Activated CD4-positive, CD25-positive, alpha-beta regulatory T cell treated with anti-CD3 and anti-CD28 coated beads, Interleukin-2, amount 50 U/mL, for 16 hours (primary cell): ENCODE measurements at places on chromosomes 13 and 19.

DNA sequence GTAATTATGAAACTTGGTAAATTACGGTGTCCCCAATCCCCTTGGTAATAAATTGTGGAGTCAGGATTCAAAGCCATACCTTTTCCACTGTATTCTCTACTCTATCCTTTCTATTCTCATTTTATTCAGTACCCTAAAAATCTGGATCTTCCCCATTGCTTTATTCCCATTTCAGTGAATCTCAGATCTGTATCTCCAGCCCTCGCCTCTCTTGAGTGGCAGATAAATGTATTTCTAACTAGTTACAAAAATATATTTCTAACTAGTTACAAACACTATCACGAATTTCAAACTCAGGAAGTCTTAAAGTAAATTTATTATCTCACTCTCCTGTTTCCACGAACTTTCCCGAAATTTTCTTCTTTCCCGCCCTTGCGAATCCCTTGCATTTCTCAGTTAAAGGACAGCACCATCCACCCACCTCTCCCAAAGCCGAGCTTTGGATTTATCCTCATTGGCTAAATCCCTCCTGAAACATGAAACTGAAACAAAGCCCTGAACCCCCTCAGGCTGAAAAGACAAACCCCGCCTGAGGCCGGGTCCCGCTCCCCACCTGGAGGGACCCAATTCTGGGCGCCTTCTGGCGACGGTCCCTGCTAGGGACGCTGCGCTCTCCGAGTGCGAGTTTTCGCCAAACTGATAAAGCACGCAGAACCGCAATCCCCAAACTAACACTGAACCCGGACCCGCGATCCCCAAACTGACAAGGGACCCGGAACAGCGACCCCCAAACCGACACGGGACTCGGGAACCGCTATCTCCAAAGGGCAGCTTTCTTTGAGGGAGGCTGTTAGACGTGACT lies 164.3 kb upstream of the PABPC3 start:
- no peak for DNase-seq

- DNase-seq = no peak
These were observed at the start of gene EBI3 for GRCh38 chr19:4229179-4229931. Gene EBI3, plus strand, starts transcription at chr19:4229523. Its CDS starts 28 bp downstream, at chr19:4229551.

GRCh38 chr13:100515410-100515800 lies 73.2 kb downstream of the GGACT start:
- no peak for DNase-seq

DNA sequence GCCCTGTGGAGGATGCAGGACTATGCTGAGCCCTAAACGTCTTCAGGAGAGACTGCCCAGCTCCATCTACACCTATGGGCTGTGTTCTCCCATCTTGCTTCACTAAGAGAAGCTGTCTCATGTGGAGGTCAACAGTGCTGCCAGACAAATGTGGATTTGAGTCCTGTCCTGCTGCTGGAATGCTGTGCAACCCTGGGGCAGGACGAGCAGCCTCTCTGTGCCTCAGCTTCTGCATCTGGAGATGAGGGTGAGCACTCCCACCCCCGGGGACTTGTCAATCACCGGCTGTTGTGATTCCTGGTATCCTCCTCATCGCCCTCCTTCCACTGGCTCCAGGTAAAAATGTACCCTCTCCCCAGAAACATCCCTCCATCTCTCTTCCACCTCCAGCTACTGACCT lies 16.3 kb downstream of the EPS15L1 start:
- no peak for DNase-seq

DNA sequence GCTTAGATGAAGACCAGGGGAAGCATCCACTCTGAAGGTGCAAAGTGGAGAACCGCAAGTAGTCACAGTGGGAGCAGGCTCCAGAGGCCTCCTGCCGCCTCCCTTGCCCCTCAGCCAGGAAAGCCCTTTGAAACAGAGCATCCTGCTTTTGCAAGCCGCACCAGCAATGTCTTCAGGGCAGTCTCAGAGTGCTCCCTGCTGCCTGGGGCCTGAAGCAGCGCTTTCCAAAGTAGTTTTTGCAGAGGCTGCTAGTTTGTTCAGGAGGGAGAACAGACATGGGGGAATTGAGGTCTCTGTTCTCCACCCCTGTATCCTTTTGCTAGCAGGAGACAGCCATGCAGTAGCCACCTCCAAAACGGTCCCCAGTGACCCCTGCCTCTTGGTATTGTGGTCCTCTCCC lies 15.8 kb upstream of the POP4 start:
- DNase-seq = no peak

- DNase-seq = no peak
These were observed 56.3 kb upstream of the UBAC2 start for GRCh38 chr13:99144306-99144705.

DNA sequence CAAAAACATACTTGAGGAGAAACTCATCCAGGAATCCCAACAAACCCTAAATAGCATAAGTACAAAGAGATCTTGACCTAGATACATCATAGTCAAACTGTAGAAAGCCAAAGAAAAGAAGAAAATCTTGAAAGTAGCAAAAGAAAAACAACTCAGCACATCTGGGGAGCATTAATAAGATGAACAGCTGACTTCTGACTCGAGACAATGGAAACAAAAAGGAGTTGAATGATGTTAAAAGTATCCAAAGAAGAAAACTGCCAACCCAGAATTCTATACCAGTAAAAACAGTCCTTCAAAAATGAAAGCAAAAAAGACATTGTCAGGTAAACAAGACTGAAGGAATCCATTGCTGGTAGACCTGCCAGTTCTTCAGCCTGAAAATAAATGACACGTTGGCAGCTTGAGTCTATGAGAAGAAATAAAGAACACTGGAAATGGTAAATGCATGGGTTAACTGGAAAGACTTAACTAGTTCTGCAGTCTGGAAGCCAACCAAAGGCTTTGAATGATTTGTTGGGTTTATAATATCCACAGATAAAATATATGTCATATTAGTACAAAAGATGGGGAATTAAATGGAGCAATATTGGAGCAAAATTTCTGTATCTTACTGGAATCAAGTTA lies 46.8 kb downstream of the TSSK6 start:
- DNase-seq = no peak

- no peak for DNase-seq
These were observed 29.1 kb upstream of the POP4 start for GRCh38 chr19:29576761-29577648.

- no peak for DNase-seq
These were observed 11.8 kb downstream of the TGFB1 start for GRCh38 chr19:41341669-41342490.

GRCh38 chr19:53876651-53877224 lies 5.3 kb upstream of the PRKCG start:
- no peak for DNase-seq

GRCh38 chr13:38358684-38359083 lies 9.0 kb downstream of the UFM1 start:
- no peak for DNase-seq

DNA sequence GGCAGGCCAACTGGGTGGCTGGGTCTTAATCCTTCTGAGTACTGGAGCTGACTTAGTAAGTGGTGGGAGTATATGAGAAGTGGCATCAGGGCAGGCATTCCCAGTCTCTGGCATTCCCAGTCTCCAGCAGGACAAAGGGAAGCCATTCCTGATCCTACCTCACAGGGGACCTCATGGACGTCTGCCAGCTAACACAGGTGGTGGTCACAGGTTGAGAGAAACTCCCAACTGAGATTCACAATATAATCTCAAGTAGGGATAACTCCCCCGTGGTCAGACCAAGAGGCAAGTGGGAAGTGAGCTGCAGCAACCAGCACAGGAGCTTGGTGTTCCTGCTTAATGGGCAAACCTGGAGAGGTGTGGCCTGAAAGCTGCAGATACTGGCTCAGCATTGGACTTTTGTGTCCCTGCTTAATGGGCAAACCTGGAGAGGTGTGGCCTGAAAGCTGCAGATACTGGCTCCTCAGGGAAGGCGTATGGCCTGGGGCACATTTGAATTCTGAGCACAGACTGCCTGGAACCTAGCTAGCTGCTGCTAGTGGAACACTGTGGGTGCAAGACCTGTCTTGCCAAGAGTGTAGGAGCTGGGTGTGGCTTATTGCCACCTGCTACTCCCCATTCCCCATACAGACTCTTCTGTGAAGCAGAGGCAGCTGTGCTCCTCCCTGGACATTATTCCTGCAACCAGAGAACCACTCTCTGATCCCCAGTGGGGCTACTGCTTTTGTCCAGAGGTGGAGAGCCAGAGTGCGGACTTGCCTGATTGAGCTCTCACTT lies 25.9 kb upstream of the OR10H2 start:
- DNase-seq = no peak

DNA sequence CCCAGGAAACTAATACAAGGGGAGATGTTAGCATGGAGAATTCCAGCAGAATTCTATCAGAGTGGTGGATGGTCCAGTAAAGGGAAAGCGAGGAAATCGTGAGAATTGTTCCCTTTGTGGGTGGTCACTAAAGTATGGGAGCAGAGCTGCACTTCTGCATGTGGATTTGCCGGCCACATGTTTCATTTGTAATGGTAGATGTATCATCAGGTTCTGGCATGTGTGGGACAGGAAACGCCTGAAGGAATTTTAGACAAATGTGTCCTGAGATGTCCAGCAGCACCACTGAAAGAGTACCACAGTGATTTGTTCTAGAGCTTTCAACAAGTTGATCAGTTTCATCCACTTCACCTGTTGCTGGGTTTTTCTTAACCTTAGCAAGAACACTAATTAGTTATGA lies 308.4 kb downstream of the SHISA2 start:
- DNase-seq = no peak

DNA sequence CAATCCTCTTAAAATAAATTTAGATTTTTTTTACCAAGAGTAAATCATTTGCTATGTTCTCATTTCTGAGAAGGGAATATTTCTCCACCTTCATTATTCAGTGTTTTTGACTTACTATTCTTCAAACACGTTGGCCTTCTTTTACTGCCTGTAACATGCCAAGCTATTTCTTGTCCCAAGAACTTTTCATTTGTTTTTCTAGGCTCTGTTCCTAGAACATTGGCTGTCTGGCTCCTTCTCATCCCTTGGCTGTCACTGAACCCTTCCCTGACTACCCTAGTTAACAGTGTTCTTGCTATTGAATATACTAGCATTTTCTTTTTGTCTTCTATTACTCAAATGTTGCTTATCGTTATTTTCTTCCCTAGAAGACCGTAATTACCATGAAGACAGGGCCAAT lies 248.1 kb downstream of the ITGBL1 start:
- DNase-seq = no peak

GRCh38 chr19:44767295-44768180 lies 10.2 kb upstream of the CBLC start:
- DNase-seq = no peak

DNA sequence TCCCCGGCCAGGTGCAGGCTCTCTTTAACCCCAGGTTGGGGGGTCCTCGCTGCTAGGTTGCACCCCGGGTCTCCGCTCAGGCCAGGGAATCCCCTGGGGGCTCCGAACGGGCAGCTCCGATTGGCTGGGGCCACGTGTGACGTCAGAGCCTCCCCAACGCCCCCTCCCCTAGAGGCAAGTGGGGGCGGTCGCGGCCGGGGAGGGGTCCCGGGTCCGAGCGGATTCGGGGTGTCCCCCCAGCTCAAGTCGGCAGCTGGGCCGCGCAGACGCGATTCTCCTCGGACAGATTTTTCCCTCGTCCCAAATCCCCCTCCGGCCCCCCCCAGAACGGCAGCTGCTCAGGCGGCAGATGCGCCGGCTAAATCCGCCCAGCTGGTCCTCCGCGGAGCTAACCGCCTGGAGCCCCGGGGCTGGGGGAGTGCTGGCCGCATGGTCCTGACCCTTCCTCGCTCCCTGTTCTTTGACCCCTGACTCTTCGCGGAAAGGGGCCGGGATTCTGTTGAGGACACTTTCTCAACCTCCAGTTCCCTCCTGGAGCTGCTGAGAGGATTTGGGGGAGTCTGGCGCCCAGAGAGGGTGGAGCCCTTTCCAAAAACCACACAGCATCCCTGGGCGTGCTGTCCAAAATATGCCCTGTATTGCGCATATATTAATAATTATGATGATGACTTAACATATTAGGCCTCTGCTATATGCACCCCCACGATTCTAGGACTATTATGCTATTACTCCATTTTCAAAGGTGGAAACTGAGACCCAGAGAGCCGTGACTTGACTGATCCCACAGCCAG lies 25.4 kb upstream of the SEMA6B start:
- DNase-seq = no peak

GRCh38 chr13:28558567-28558966 lies 63.6 kb upstream of the FLT1 start:
- DNase-seq = no peak

DNA sequence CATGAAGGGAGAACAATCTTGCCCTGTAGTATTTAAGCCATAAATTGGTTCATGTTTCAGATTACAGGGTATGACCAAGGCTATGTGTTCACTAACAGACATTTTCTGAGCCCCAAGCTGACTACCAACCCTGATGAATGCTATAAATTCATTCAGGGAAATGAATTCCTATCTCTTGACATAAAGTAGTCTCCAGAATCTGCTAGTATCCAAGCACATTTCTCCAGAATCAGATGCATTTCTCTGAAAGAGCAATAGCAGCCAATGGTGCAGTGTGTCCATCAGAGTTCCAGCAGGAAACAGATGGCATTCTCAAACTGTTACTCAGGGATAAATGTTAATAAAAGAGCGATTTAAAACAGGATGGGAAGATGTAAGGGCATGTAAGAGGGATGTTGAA lies 226.4 kb downstream of the COG6 start:
- no peak for DNase-seq

GRCh38 chr13:28408235-28408848 lies 86.6 kb downstream of the FLT1 start:
- no peak for DNase-seq

DNA sequence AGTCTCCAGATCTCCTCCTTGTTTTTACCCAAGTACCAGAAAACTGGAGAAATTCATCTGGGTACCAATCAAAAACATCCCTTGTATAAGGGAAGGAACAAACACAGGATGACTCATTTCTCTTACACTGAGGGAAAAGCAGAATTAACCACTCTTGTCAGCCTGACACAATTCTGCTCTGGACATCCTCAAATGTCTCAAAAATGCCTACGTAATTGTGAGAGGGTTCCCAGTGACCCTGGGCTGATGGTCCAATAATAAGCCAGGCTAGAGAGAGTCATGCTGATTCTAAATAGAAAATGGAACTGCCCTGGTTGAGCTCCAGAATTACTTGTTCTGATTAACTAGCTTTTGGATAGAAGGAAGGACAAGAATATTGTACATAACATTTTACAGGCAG lies 14.5 kb downstream of the ZNF708 start:
- DNase-seq = no peak

GRCh38 chr13:99376924-99377323 lies 69.7 kb upstream of the GPR183 start:
- DNase-seq = no peak

- no peak for DNase-seq
These were observed 12.8 kb upstream of the RASA3 start for GRCh38 chr13:114145256-114145655.
